Aorta (tissue), 5 donors: ENCODE measurements at places on chromosomes 6 and 20.

- no peak overlapping the region for H3K27ac ChIP-seq
- no peaks in the 10 kb centered on the region for H3K36me3 ChIP-seq
- H3K27me3 ChIP-seq = no peaks in the 10 kb centered on the region
These were observed 125.3 kb downstream of the SYCP2 start for GRCh38 chr20:59807909-59808728.

GRCh38 chr6:81750200-81750599 lies 2.3 kb downstream of the TENT5A start:
- no peak overlapping the region for H3K27ac ChIP-seq
- peaks cover 2% of the 10 kb centered on the region for H3K36me3 ChIP-seq
- peaks cover 2% of the 10 kb centered on the region for H3K4me1 ChIP-seq

GRCh38 chr6:100342830-100343229 lies 121.9 kb downstream of the SIM1 start:
- no peak overlapping the region for H3K4me3 ChIP-seq
- no peak overlapping the region for H3K27ac ChIP-seq
- no peak for DNase-seq
- peaks cover 5% of the 10 kb centered on the region for H3K4me1 ChIP-seq

DNA sequence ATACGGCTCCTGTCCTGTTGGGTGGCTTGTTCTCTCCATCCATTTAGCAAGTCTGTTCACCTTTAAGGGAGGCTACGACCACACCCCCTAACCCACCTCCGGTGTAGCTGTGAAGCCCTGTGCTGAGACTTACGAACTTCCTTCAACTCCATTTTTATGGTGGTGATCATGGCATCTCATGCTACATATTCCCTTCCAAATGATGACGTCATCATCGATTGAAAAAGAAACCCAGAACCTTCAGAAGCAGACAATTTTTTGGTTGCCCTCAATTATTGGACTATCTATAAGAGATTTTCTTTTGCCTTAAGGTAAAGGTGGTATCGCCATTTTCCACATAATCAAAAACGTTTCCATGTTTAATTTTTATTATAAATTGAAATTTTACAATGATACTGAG lies 389.0 kb downstream of the CBLN4 start:
- DNase-seq = no peak
- H3K27ac ChIP-seq = no peak overlapping the region
- H3K36me3 ChIP-seq = no peaks in the 10 kb centered on the region
- no peak overlapping the region for H3K4me3 ChIP-seq
- H3K27me3 ChIP-seq = no peaks in the 10 kb centered on the region
- H3K4me1 ChIP-seq = no peaks in the 10 kb centered on the region

- peaks cover 9% of the 10 kb centered on the region for H3K36me3 ChIP-seq
- no peak overlapping the region for H3K4me3 ChIP-seq
- H3K27ac ChIP-seq = no peak overlapping the region
- DNase-seq = no peak
- no peaks in the 10 kb centered on the region for H3K27me3 ChIP-seq
These were observed 133.8 kb downstream of the PRND start for GRCh38 chr20:4855555-4855954.
